ENCODE measurements at places on chromosomes 2 and 18.

- H3K4me3 ChIP-seq, result no peak overlapping the region
- H3K27me3 ChIP-seq, result no peaks in the 10 kb centered on the region
- H3K36me3 ChIP-seq, result no peaks in the 10 kb centered on the region
- DNase-seq, result no peak
- H3K4me1 ChIP-seq, result no peaks in the 10 kb centered on the region
- no peak overlapping the region for H3K27ac ChIP-seq
Measured at GRCh38 chr2:151757861-151758260, 23.6 kb upstream of the NEB start.

- H3K27ac ChIP-seq, result peak overlapping the region; percentile 36
- H3K4me1 ChIP-seq, result peaks cover 24% of the 10 kb centered on the region
- DNase-seq, result peak; percentile 33
- H3K4me3 ChIP-seq, result no peak overlapping the region
- H3K27me3 ChIP-seq, result no peaks in the 10 kb centered on the region
- no peaks in the 10 kb centered on the region for H3K36me3 ChIP-seq
Measured at GRCh38 chr2:242075696-242076095, 206.2 kb downstream of the RTP5 start.

- no peak overlapping the region for H3K4me3 ChIP-seq
- no peak overlapping the region for H3K27ac ChIP-seq
- no peaks in the 10 kb centered on the region for H3K27me3 ChIP-seq
- no peak for DNase-seq
- 0 out of 2 replicates have a peak, but pooled peaks cover 4% of the 10 kb centered on the region for H3K36me3 ChIP-seq
Measured at GRCh38 chr2:201269764-201270163, 9.4 kb downstream of the CASP8 start.

DNA sequence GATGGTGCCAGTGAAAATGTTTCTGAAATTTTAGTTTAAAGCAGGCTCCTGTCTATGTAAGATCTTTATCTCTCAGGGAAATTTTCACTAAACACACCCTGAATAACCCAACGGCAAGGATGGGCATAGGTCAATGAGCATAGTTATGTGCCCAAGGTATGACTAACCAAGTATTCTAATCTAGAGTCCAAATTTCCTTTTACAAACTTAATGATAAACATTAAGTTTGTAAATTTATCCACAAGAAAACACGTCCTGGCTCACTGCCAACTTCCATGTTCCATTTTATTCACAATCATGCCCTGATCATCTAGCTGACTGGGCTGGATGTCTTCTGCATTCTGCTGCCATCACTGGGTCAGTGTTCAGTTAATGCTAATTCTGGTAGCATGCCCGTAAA is 151.2 kb downstream of the SRBD1 start:
- H3K36me3 ChIP-seq, result no peaks in the 10 kb centered on the region
- no peak for DNase-seq
- H3K27me3 ChIP-seq, result no peaks in the 10 kb centered on the region
- H3K27ac ChIP-seq, result no peak overlapping the region

- no peaks in the 10 kb centered on the region for H3K36me3 ChIP-seq
- peaks cover 6% of the 10 kb centered on the region for H3K4me1 ChIP-seq
- no peaks in the 10 kb centered on the region for H3K27me3 ChIP-seq
- DNase-seq, result peak; percentile 98
- H3K4me3 ChIP-seq, result no peak overlapping the region
- H3K27ac ChIP-seq, result peak overlapping the region; percentile 4
Measured at GRCh38 chr2:160075171-160075570, 12.8 kb upstream of the PLA2R1 start.

- H3K4me3 ChIP-seq, result no peak overlapping the region
- H3K27me3 ChIP-seq, result no peaks in the 10 kb centered on the region
Measured at GRCh38 chr18:71831039-71831438, 713.1 kb downstream of the CBLN2 start.
